ENCODE measurements at places on chromosomes 4 and X.

DNA sequence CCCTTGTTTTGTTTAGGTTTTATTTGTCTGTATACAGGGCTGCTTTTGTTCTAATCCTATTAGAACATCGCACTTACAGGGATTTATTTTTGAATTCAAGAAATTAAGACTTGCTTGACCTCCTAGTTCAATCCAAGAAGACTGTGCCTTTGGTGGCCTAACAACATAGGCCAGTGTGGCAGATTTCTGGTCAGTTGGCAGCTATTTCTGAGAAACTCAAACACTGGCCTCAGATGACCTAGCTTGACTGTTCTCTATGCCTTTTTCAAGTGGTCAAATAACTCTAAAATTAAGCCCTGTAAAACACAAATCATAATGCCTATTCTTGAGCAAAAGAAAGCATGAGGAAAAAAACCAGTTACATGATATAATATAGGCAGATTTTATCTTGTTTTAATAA lies 89.3 kb upstream of the GPR34 start:
- DNase-seq = peak; percentile 29

- DNase-seq = no peak
These were observed 448.9 kb upstream of the PABPC4L start for GRCh38 chr4:134650461-134650860.

DNA sequence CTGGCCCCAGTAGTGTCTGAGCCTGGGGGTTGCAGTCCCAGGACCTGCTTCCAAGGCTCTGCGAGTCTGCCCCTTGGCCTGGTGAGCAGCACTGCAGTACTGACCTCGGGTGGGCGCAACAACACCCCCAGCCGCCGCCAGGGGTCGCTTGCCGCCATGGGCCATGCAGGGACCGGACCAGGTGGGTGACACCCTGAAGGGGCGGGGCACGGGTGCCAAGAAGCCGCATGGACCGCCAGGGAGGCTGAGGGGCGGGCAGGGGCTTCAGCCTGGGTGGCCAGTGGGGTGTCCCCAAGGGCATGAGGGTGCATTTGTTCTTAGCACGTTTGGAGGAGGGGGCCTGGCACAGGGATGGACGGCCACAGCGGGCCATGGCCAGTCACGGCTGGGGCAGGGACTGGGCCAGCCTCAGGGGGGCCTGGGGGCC lies 25.0 kb downstream of the TACC3 start:
- peak; percentile 83 for DNase-seq

- DNase-seq = no peak
These were observed 60.1 kb upstream of the XAGE1B start for GRCh38 chrX:52576946-52577345.

- DNase-seq = no peak
These were observed 146.2 kb downstream of the SPATA18 start for GRCh38 chr4:52197306-52197705.

- DNase-seq = no peak
These were observed 132.1 kb upstream of the TLL1 start for GRCh38 chr4:165740911-165741310.

GRCh38 chr4:3480528-3481112 lies 17.5 kb downstream of the DOK7 start:
- peak; percentile 89 for DNase-seq

DNA sequence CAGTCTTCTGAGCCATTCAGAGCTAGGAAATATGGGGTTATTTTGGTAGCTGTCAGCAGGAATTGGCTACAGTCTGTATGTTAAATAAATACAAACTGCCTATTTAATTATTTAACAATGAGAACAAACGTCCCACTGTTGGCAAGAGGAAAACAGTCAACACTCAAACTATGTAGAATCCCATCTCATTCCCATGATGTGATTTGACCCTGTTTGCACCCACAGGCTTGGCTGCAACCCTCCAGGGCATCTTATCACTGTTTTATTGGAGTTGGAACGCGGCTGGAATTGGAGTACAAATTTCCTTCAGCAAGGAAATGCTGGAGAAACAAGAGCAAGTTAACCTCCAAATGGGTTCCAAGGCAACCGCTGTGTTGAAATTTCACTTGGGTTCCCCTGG lies 124.0 kb downstream of the KIT start:
- no peak for DNase-seq

- DNase-seq = no peak
These were observed 2441.7 kb downstream of the ARAP2 start for GRCh38 chr4:33802578-33802977.

GRCh38 chrX:39643550-39643949 lies 454.2 kb downstream of the BCOR start:
- DNase-seq = no peak

- no peak for DNase-seq
These were observed 7.0 kb downstream of the FGFRL1 start for GRCh38 chr4:1018147-1019020.

GRCh38 chrX:15269120-15269519 lies 763 bp downstream of the ASB9 start:
- DNase-seq = no peak

All from OCI-M1 (cell line).